Left renal cortex interstitium (tissue), 4 donors: ENCODE measurements at places on chromosomes 4 and X.

GRCh38 chrX:138710866-138711341 lies 613 bp downstream of the FGF13 start:
- DNase-seq, result no peak

- no peak for DNase-seq
Measured at GRCh38 chr4:57184378-57185029, 74.3 kb upstream of the IGFBP7 start.

DNA sequence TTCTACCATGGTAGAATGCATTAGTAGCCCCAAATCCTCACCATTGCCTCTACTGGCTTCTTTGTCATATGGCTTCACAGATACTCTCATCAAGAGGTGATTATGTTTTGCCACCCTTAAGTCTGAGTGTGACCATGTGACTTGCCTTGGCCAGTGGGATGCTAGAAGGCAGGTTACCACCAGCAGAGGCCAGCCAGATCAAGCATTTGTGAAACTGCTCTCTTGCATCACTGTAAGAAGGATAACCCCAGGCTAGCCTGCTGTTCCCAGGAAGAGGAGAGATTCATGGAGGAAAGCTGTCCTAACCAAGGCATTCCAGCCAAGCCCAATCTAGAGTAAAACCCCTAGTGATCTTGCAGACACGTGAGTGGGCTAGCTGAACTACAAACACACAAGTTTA lies 46.8 kb downstream of the USP46 start:
- no peak for DNase-seq

- DNase-seq, result no peak
Measured at GRCh38 chr4:148452970-148453369, 10.8 kb upstream of the NR3C2 start.

GRCh38 chrX:132452911-132453550 lies 35.8 kb downstream of the MBNL3 start:
- no peak for DNase-seq

DNA sequence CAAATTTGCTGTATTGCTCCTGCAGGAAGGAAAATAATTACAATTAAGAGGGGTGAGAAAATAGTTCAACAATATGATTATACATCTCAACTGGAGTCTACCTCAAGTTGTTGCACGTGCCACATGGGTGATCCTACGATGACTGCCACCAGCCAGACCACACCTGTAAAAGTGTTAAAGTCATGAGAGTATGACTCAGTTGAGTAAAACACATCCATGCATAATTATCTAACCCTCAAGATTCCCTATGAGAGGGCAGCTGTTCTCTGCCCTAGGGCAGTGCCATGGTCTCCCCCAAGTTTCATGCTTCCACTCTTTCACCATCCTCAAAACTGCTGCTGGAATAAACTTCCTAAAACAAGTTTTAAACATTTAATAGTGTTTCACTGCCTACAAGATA lies 44.1 kb downstream of the QRFPR start:
- no peak for DNase-seq

- no peak for DNase-seq
Measured at GRCh38 chr4:184979461-184980124, 38.7 kb upstream of the HELT start.

DNA sequence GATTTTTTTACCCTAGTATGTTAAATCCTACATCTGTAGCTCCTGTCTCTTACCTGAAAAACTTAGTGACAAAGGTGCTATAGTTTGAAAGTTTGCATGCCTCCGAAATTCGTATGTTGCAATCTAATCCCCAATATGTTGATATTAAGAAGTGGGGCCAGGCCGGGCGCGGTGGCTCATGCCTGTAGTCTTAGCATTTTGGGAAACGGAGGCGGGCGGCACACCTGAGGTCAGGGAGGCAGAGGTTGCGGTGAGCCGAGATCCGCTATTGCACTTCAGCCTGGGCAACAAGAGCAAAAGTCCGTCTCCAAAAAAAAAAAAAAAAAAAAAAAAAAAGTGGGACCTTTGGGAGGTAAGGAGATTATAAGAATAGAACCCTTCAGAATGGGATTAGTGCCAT lies 471.3 kb upstream of the TECRL start:
- DNase-seq, result no peak

- no peak for DNase-seq
Measured at GRCh38 chr4:78749258-78749971, 26.7 kb upstream of the BMP2K start.

DNA sequence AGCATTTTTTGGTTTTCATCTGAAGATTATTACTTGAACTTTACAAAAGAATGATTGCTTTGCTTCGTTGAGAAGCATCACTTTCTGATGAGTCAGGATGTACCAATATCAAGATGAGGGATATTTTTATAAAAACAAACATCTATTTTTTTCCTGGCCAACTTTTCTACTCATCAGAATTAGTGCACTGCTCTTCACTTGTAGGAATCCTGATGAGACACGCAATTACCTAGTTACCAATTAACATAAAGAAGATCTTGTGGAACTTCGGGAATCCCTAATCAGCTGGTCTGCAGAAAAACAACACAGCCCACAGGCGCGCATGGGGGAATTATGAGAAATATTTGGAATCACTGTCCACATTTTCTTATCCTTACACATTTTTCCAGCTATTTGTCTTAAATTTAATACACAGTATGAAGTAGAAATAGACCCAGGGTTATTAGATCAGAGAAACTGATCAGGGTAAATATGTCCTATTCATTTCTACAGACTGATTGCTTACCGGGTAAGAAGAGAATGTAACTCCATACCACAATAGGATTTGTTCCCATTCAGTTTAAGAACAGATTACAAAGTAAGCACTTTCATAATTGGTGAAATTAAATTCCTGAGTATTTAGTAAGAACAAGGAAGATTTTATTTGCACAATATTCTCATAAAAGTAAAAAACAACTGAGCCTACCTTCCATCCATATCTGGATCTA lies 50.9 kb downstream of the MFAP3L start:
- DNase-seq, result no peak

GRCh38 chrX:132676561-132677186 lies 187.8 kb upstream of the MBNL3 start:
- DNase-seq, result no peak
